Progenitor cell of endocrine pancreas (in vitro differentiated cells): ENCODE measurements at places on chromosomes 6 and 20.

- no peaks in the 10 kb centered on the region for H3K36me3 ChIP-seq
- H3K4me1 ChIP-seq, result peaks cover 1% of the 10 kb centered on the region
- H3K27me3 ChIP-seq, result peaks cover 17% of the 10 kb centered on the region
- no peak overlapping the region for H3K27ac ChIP-seq
Measured at GRCh38 chr20:45765307-45765875, 26.3 kb downstream of the WFDC3 start.

DNA sequence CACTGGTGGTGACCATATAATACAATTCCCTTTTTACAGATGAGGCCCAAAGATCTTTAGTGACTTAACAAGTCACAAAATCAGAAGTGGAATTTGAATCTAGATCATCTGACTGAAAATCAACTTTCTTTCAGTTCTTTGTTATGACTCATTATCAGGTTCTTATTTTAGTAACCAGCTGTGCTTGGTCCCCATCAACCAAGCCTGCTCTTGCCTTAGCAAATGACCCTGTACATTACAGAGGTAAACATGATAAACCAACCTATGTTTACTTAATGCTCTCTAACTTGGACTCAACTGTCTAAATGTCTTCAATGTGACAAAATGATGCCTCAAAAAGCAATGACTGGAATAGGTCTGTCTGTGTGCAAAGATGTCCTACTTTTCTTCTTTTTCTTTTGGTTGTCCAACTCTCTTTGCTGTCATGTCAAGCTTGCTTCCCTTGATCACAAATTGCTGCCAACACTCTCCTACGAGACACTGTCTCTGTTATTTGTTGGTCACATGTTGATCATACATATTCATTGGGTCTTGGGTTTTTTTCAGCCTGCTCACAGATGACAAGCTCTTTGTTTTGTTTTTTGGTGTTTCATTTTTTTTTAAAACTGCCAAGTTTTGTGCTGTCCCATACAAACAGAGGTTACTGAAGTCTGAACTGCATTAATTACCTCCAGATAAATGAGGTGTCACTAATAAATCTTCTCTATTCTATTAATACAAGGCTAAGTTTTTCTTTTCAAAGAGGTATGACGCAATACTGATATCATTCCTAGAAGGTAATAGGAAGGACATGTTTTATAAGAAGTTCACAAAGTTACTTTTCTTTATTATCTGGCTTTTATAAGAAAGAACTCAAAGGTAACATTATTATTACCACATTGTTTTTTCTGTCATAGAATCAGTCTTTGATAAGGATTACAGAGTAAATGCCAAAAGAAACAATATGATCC lies 62.2 kb upstream of the PLN start:
- no peak overlapping the region for H3K27ac ChIP-seq
- DNase-seq, result no peak
- H3K4me3 ChIP-seq, result no peak overlapping the region
- peaks cover 4% of the 10 kb centered on the region for H3K4me1 ChIP-seq
- H3K27me3 ChIP-seq, result no peaks in the 10 kb centered on the region
- H3K36me3 ChIP-seq, result peaks cover 22% of the 10 kb centered on the region

GRCh38 chr20:12597551-12597950 lies 411.2 kb upstream of the SPTLC3 start:
- no peaks in the 10 kb centered on the region for H3K27me3 ChIP-seq
- H3K27ac ChIP-seq, result no peak overlapping the region
- no peak overlapping the region for H3K4me3 ChIP-seq
- no peaks in the 10 kb centered on the region for H3K36me3 ChIP-seq

- peaks cover 13% of the 10 kb centered on the region for H3K4me1 ChIP-seq
- H3K27me3 ChIP-seq, result no peaks in the 10 kb centered on the region
- no peaks in the 10 kb centered on the region for H3K36me3 ChIP-seq
- H3K27ac ChIP-seq, result no peak overlapping the region
Measured at GRCh38 chr6:70124882-70125545, 177.9 kb downstream of the COL9A1 start.

DNA sequence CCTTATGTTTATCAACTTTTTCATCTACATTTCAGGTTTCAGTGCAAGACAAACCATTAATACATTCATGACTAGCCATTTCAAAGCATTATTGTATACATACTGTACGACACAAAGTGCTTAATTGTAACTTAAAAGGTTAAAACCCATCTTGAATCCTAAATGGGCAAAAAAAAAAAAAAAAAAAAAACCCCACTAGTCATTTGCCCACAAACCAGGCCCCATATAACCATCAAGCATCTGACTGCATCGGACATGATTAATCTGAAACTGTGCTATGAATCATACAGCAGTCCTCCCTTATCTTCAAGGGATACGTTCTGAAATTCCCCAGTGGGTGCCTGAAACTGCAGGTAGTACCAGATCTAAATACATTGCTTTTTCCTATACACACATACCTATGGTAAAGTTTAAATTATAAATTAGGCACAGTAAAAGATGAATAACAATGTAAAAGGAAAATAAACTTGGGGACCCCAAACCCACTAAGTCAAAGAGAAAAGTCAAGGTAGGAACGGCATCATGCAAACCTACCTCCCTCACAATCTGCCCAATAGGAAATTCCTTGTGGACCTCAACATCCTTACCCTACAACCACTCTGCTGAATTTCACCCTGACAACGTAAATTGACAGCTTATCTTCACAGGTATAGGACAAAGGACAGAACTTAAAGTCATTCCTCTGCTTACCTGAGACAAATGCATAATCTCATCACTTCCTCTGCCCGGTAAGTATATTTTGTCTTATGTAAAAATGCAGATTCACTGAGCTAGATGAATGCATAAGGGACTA lies 14.3 kb downstream of the B4GALT5 start:
- peaks cover 26% of the 10 kb centered on the region for H3K4me1 ChIP-seq
- DNase-seq, result no peak
- H3K4me3 ChIP-seq, result no peak overlapping the region

- no peak for DNase-seq
- H3K27ac ChIP-seq, result no peak overlapping the region
Measured at GRCh38 chr6:26175033-26175427, 87.8 kb downstream of the HFE start.

- H3K4me1 ChIP-seq, result peaks cover 10% of the 10 kb centered on the region
- no peak overlapping the region for H3K27ac ChIP-seq
- DNase-seq, result no peak
- no peaks in the 10 kb centered on the region for H3K36me3 ChIP-seq
- H3K4me3 ChIP-seq, result no peak overlapping the region
Measured at GRCh38 chr20:9510911-9511310, 3.5 kb upstream of the LAMP5 start.

- H3K4me1 ChIP-seq, result no peaks in the 10 kb centered on the region
- H3K4me3 ChIP-seq, result no peak overlapping the region
- no peak overlapping the region for H3K27ac ChIP-seq
- H3K27me3 ChIP-seq, result no peaks in the 10 kb centered on the region
- no peak for DNase-seq
Measured at GRCh38 chr20:56403465-56403864, 8.6 kb upstream of the CASS4 start.

DNA sequence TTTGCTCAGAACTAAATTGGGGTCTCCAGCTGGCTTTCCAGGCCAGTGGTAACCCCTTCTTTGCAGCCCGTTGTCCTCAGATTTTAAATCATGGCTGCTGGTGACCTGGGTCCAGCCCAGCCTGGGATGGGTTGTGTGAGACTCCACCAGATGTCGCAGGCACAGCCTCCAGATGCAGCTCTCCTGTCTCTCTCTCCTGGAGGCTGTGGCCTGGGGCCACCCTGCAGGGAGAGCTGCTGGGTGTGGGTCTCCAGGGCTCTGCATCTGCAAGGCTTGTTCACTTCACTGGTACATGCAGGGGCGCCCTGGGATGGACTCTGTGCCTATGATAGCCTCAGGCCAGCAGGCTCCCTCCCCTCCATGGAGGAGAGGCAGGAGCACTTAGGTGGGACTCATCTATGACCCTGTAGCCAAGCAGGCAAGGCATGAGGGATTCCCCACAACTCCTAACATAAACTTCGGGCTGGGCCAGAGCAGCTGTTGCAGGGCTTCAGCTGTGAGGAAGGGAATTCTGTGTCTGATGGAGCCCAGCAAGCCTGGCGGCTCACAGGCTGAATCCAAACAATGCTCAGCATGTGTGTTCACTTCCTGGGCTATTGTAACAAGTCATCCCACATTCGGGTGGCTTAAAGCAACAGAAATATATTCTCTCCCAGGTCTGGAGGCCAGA lies 94.7 kb upstream of the NXT1 start:
- no peak overlapping the region for H3K4me3 ChIP-seq
- H3K27me3 ChIP-seq, result peaks cover 36% of the 10 kb centered on the region
- no peak overlapping the region for H3K27ac ChIP-seq
- no peak for DNase-seq

DNA sequence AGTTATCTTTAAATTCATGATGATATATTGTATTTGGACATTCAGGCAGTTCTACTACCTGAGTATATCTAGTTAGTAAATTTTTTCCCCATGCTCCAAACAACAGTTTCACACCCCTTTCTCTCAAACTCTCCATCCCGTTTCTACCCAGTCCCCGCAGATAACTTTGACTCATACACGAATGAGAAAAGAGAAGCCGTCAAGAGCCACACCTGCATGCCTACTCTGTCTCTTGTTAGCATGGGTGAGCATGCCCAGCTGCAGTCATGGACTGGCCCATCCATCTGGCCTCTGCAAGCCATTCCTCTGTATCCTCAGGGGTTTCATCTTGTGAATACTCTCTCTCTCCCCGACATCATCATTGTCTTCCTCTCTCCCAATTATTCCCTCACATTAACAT lies 41.5 kb downstream of the MYB start:
- no peaks in the 10 kb centered on the region for H3K4me1 ChIP-seq
- H3K4me3 ChIP-seq, result no peak overlapping the region
- no peak overlapping the region for H3K27ac ChIP-seq
- no peak for DNase-seq

- H3K4me3 ChIP-seq, result no peak overlapping the region
- H3K27me3 ChIP-seq, result no peaks in the 10 kb centered on the region
- H3K36me3 ChIP-seq, result no peaks in the 10 kb centered on the region
- no peaks in the 10 kb centered on the region for H3K4me1 ChIP-seq
- no peak for DNase-seq
Measured at GRCh38 chr6:74075896-74076295, 379.9 kb downstream of the CD109 start.

DNA sequence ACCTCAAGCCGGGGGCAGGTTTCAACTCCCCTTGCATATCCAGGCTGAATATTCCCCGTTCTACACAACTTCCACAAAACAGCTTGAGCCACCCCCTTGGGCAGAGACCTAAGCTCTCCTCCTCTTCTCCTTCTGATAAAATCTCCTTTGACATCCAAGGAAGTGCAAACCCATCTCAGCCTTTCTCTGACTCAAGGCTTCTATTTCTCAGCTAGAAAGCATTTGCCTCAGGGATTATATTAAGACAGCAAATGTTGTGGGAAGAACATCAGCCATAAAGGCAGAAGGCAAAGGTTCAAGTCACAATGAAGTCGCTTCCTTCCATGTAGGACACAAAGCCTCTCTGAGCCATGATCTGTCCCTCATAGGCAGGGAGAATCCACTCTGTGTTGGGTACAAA lies 386.6 kb upstream of the ARID1B start:
- no peak overlapping the region for H3K4me3 ChIP-seq
- H3K27ac ChIP-seq, result no peak overlapping the region
- H3K27me3 ChIP-seq, result peaks cover 18% of the 10 kb centered on the region
- H3K4me1 ChIP-seq, result peaks cover 1% of the 10 kb centered on the region

- no peak for DNase-seq
- H3K27me3 ChIP-seq, result no peaks in the 10 kb centered on the region
- H3K36me3 ChIP-seq, result no peaks in the 10 kb centered on the region
- no peak overlapping the region for H3K27ac ChIP-seq
- peaks cover 5% of the 10 kb centered on the region for H3K4me1 ChIP-seq
Measured at GRCh38 chr6:9095729-9096128, 660.4 kb upstream of the SLC35B3 start.

DNA sequence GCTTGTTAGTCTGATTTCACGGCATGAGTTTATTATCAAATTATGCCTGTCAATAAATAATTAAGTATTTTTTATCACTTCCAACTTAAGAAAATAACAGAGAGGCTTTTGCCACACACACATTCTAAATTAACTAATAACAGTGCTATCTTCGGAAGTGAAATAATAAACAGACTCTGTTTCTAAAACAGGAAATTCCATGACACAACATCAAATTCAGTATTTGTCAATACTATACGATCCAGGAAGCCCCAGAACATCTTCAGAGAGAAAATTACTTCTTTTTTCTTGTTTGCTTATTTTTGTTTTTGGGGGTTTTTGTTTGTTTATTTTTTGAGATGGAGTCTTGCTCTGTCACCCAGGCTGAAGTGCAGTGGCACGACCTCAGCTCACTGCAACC lies 150.7 kb upstream of the PRDM1 start:
- no peak overlapping the region for H3K27ac ChIP-seq
- DNase-seq, result no peak
- H3K27me3 ChIP-seq, result no peaks in the 10 kb centered on the region
- H3K4me3 ChIP-seq, result no peak overlapping the region
- peaks cover 4% of the 10 kb centered on the region for H3K4me1 ChIP-seq

GRCh38 chr6:152151920-152152319 lies 344.4 kb downstream of the ESR1 start:
- H3K27me3 ChIP-seq, result no peaks in the 10 kb centered on the region
- peaks cover 27% of the 10 kb centered on the region for H3K36me3 ChIP-seq
- H3K27ac ChIP-seq, result no peak overlapping the region
- no peak overlapping the region for H3K4me3 ChIP-seq
- H3K4me1 ChIP-seq, result no peaks in the 10 kb centered on the region
